ENCODE measurements at places on chromosomes 5 and 9. TPM values are rescaled to one million over a fixed set of nuclear protein-coding genes. Genes with fewer than 3 reads are reported as not detected.

Gene LCN12
- total RNA-seq: not detected

Gene MRRF
- 16.7 TPM for total RNA-seq

Gene GMCL2
- total RNA-seq: not detected

Gene PMPCA
- total RNA-seq: 38.5 TPM

Gene PCDHGA5
- total RNA-seq: 0.32 TPM

Gene PCDHGC4
- under 0.01 TPM for total RNA-seq

Gene FREM1
- 0.16 TPM for total RNA-seq

Gene GZMA
- total RNA-seq: not detected

Gene ZFYVE16
- 11.9 TPM for total RNA-seq

Gene PCDHGA3
- 2.0 TPM for total RNA-seq
